ENCODE measurements at places on chromosomes 3 and 15.

DNA sequence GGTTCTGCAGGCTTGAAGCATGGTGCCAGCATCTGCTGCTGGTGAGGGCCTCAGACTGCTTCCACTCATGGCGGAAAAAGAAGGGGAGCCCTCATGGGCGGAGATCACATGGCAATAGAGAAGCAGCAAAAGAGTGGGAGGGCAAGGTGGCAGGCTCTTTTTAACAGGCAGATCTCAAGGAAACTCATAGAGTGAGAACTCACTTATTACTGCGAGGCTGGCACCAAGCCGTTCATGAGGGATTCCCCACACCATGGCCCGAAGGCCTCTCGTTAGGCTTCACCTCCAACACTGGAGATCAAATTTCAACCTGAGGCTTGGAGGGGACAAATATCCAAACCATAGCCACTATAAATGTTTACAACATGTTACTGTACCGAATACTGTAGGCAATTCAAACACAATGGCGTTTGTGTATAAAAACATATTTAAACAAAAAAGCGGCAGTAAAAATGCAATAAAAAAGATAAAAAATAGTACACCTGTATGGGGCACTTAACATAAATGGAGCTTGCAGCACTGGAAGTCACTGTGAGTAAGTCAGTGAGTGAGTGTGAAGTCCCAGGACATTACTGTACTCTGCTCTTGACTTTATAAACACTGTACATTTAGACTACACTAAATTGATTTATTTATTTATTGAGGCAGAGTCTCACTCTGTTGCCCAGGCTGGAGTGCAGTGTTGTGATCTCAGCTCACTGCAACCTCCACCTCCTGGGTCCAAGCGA lies 18.8 kb upstream of the MOBP start:
- no peak for DNase-seq

DNA sequence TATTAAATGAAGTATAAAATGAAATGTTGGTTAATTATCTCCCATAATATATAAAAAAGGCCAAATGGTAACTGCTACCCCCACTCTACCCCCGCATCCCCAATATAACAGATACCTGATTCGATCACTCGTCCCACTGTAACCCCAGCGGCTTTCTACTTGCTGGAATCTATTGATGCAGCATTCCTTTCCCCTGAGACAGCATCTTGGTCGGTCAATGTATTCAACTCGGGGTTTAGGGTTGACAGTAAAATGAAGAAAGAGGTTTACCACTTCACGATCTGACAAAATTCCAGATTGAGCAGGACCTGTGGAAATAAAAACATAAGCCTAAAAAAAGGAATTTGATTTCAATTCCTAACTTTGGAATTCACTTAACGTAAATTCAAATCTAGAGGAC lies 18.6 kb upstream of the C15orf40 start:
- no peak for DNase-seq

GRCh38 chr3:171198781-171199472 lies 172.4 kb upstream of the SLC2A2 start:
- no peak for DNase-seq

GRCh38 chr3:184261854-184262763 lies 756 bp upstream of the CAMK2N2 start:
- peak; percentile 62 for DNase-seq

DNA sequence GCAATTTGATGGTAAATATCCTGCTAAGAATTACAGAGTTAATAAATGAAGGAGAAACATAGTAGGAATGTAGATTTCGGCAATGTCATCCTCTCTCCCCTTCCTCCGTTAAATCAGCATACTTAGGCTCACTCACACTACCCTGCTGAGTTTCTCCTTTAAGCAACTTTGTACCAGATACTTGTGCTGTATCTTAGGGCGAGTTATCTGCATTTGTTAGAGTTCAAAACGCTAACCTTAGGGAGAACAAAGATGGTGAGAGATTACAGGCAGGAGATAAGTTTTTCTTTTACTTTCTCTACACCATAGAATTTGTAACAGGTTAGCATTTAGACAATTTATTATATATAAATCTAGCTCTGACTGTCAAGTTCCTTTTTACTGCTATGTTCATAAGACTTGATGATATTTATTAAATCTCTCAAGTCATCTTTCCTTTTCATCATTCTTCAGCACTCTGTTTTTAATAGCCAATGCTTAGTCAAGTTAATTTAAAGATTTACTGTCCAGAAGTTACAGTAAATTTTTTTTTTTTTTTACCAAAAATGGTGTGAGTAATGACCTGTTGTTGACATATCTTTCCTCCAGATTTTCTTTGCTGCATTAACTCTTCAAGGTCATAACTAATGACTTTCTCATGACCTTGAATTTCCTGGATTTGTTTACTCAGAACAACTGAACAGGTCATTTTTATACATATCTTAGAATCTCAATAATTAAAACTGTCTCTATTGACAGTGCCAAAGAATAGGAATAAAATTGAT lies 22.2 kb downstream of the SUCNR1 start:
- no peak for DNase-seq

DNA sequence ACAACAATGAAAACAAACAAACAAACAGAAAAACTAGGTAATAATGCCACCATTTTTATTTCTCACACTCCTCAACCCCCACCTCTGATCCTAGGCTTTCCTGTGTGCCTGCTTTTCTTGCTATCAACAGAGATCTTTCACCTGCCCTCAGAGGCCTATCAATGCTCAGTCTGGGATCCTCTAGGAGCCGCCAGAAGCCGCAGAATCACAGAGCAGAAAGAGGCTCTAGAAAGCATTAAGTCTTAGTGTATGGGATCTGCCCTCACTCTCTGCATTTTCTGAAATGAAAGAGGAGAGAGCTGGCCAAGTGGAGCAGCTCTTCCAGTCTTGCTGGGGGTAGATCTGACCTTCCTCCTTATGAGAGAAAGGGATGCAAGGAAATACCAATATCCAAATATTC lies 306.8 kb downstream of the TUSC7 start:
- DNase-seq = no peak

DNA sequence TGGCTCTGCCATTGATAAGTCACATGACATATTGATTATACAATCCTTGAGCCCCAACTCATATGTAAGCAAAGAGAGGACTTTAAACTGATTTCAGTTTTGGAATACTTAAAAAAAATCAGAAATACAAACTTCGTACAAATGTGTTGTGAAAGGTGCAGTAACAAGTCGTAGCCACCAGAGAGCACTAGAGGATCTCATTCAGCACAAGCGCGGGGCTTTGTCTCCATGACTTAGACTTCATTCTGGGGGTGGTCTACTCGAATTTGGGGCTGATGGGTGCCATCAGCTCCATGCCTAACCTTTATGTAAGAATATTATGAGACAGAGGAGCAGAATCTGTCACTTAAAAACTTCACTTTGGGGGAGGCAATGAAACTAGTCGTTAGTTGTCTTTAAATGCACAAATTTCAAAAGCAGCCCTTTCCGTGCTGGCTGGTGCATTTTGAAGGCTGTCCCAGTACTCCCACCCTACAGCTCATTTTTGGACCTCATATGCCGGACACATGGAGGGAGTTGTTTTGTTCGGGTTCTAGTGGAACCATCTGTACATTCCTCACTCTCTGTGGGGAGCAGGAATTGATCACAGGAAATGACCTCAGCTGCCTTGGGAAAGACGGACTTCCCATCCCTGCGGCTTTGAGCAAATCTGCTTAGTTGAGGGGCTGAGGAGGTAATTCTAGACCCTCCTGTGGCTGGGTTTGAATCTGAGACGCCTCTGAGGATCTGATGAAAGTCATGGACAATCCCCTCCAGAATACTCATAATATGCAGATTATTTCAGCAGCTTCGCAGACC lies 27.5 kb upstream of the MASP1 start:
- DNase-seq = peak; percentile 47

- DNase-seq = no peak
Observed at GRCh38 chr3:166304584-166304983, 467.4 kb upstream of the BCHE start.

DNA sequence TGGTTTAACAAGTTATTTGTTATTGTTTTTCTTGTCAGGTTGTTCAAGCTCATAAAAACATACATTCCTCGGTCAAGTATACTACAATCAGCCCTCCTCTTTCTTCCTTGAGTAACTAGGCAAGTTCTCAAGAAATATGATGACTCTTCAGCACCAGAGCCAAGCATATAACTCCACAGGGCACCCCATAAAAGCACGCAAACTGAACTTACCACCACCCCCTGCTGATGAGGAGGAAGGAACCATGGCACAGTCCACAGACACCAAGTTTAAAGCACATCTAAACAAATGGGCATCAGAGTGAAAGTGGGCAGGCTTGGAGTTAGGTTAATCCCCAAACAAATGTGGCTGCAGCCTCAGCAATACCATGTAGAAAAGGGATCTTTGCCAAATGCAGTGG lies 5.3 kb downstream of the IP6K2 start:
- no peak for DNase-seq

Measured in AML-193 (cell line).